Activated T-cell treated with anti-CD3 and anti-CD28 coated beads for 24 hours (primary cell): ENCODE measurements at places on chromosomes 7 and 10.

- no peak for DNase-seq
Observed at GRCh38 chr7:39073432-39073831, 95.7 kb downstream of the POU6F2 start.

DNA sequence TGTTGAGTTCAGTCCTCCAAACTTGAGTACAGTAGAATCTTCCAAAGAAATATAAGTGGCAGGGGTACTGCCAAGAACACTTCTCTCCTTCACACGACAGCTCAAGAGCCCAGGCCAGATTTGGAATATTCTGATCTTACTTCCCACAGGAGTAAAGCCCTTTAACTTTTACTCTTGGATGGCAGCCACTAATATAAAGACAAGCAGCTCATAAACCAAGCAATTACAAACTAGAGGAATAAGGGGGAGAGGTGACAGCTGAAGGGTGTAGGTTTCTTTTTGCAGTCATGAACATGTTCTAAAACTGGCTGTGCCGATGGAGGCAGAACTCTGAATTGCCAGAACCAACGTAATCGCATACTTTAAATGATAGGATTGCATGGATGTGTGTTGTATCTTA, 74.8 kb downstream of the SVIL start:
- no peak for DNase-seq

DNA sequence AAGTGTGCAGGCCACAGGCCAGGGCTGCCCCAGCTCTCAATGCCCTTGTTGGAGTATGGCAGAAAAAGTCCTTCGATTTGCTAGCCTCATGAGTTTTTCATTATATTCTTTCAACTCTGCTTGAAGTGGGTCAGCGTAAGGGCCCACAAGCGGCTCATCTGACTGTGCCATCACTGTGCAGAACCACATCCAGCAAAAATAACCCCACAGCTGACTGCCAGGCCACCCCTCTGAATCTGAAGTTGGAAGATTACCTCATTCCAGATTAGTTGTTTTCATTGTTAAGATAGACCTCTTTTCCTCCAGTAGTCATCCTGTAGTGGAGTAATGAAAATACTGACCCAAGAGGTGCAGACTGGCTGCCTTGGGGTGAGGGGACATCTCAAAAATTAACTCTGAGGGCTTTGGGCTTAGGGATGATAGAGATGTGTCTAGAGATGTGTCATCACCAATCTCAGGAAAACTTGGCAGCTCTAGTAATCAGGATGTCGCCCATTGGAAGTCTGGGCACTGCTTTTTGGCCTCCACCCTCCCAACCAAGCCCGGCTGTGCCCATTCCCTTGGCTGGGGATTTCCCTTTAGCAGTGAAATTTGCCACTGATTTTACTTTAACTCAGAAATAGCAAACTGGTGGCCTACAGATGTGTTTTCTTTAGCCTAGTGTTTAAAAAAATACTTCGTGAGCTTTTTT, 164.3 kb downstream of the LCOR start:
- no peak for DNase-seq

DNA sequence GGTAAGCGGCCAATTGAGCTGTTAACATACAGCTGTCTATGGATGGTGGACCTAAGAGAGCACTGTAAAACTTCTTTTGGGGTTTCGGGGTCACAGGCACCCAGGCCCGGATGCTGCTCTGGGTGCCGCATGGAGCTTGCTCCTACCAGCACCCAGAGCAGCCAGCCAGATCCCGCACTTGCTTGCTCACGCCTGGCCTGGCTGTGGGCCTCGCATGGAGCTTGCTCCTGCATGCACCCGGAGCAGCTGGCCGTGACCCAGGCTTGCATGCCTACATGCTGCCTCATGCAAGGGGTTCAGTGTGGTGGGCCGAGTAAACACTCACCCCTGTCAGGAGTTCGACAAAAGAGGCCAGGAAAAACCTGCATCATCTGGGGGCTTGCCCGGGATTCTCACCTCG, 896.9 kb downstream of the SORCS1 start:
- no peak for DNase-seq

- DNase-seq, result no peak
Observed at GRCh38 chr10:26368463-26368862, 69.7 kb upstream of the APBB1IP start.

DNA sequence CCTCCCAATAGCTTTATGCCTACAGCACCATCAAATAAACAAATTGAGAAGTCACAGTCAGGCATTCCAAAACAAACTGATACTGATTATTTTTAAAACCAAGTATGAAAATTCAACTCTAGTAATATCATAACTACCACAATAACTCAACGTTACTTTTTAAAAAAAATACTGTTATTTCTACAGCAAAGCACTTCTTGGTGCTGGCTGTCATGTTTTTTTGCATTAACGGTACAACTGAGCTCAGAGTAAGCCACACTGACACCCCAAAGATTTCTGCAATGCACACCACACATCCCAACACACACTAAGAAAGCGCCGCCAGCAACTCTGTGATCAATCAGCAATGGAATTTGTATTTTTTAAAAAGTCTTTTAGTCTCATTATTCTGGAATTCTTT, 113.6 kb downstream of the RNF32 start:
- DNase-seq, result no peak

DNA sequence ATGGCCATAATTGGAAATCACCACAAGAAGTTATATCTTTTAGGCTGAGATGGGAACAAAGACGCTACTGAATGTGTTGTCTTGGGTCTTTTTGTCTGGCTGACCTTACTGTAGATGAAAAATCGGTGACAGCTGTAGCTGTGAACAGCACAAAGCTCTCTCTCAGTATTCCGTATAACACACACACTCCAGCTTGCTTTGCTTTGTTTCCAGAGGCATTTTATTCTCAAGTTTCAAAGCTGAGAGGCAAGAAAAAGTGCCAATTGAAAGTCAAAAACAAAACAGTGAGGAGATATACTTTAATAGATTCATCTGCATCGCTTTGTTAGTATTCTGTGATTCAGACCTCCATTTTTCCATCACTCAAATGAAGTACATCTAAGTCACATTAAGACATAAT, 39.6 kb upstream of the CABCOCO1 start:
- DNase-seq, result no peak

- no peak for DNase-seq
Observed at GRCh38 chr7:134407311-134407710, 51.6 kb downstream of the AKR1B1 start.

DNA sequence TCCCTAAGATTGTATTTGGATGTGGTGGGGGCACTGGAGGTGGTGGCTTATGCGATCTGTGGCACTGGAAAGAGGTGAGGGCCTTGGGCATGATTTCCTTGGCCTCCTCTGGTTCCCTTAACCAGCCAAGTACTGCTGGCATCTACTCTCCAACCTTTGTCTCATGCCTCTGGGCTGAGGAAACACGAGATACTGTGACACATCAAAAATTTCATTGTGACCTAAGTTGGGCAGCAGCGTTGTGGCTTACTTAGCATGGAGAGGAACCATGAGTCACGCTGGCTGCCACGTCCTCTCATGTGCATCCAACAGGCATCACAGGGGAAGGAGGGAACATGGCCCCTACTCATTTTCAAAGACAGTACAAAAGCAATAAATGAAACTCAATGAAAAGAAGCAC, 29.7 kb upstream of the GSDME start:
- DNase-seq, result no peak

- peak; percentile 38 for DNase-seq
Observed at GRCh38 chr10:90911133-90912051, 9.5 kb downstream of the ANKRD1 start.

DNA sequence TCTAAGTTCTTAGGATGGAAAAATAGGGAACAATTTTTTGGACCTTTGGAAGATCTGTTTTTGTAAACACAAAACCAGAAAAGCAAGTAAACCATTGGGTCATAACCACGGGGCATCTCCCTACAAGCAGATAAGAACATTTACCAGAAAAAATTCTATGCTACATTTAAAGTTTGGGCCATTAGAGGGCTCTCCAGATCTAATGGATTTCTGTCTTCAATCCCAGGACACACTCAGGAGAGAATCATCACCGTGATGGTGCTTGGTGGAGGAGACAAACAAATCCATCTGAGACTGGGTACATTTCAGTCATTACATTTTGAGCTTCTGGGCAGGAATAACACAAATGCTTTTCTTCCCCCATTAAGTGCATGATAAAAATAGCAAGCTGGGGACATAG, 178.4 kb upstream of the TARP start:
- no peak for DNase-seq

DNA sequence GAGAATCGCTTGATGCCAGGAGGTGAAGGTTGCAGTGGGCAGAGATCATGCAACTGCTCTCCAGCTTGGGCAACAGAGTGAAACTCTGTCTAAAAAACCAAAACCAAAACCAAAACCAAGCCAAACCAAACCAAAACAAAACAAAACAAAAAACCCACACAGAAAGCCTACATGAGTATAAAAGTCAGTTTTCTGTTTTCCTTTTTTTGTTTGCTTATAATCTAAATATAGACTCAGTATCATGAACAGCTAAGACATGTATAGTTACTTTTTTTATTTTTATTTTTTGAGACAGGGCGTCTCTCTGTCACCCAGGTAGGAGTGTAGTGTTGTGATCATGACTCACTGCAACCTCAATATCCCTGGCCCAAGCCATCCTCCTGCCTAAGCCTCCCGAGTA, 16.8 kb upstream of the MTPN start:
- no peak for DNase-seq
